ENCODE measurements at places on chromosomes 12 and 14. TPM values are rescaled to one million over a fixed set of nuclear protein-coding genes. Genes with fewer than 3 reads are reported as not detected.

DNA sequence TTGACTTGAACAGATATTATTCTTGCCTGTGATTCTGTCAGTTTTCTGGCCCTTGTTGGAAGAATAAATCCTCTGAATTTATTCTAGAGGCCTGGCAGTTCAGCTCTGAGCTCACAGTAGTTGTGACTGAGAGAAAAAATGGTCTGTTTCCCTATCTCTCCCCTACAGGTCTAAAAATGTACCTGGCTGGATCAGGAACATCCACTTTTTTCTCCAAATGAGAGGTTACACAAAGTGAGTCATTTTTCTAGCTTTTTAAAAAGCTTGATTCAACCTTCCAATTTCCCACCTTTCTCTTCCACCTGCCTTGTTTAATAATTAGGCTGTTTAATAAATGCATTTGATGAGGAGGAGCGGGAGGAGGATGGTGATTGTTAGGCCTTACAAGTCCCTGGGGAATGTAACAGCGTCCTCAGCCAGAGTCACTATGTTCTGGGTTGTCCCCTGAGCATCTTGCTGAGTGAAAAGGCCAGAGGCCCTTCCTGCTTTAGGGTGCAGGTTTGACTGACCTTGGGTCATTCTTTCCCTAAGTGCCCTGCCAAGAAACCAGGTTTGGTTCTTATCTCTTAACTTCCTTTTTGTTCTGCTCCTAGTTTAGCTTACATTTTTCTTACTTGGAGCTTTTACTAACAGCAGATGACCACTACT, 91.7 kb upstream of the FUT8 start:
- DNase-seq: no peak

GRCh38 chr12:53623548-53624385, 2.4 kb downstream of the ATF7 start:
- DNase-seq: peak; percentile 83

DNA sequence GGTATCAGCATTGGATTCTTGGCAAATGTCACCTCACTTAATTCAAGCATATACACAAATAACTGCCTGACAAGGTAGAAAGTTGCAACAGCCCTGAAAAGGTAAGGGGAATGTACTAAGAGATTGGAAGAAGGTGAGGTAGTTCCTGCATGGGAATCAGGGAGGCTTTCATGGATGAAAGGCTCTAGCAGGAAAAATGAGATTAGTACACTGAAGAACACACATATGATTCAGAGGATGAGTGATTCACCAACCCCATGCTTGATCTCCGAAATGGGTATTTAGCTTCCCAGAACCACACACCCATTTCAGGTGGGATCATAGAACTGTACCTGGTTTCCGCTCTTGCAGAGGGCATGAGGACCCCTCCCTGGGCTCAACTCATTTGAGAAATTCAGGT, 65.8 kb downstream of the PAH start:
- DNase-seq: no peak

DNA sequence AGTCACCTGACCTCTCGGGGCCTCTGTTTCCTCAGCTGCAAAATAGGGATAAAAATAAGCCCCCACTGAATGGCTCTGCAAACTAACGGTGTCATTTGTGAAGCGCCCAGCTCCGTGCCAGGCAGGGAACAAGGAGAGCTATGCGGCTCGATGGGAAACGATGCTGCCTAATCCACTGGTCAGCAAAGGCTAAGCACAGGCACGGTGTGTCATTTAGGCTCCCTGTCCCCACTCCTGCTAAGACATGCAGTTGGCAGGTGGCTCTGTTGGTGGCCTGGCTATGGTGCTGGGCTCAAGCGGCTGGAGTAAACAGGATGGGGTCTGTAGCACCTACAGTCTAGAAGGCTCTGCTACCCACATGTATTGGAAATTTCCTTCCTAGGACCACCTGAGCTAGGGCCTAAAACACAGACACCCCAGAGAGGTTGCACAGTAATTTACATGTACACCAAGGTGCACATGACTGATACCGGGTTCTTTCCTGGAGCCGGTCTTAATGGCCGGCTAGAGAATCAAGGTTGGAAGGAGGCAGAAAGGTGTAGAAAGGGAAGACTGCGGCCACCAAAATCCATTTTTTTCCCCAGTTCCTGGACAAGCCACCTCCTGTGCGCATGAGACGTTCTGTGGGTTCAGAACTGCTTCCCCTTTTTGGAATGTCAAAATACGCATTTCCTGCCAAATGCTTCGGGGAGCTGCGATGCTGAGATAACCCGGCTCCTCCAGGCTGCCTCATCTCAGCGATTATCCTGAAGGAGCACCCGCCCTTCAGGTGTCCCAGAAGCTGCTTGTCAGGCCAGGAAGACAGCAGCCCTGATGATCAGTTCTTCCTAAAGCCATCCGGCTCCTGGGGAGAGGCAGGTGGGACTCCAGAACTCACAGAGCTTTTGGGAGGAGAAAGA, 1.0 kb downstream of the CACNA2D4 start:
- peak; percentile 49 for DNase-seq

GRCh38 chr12:91877022-91877421, 268.6 kb downstream of the BTG1 start:
- no peak for DNase-seq

GRCh38 chr14:68634874-68635595, 157.8 kb downstream of the ZFP36L1 start:
- no peak for DNase-seq

DNA sequence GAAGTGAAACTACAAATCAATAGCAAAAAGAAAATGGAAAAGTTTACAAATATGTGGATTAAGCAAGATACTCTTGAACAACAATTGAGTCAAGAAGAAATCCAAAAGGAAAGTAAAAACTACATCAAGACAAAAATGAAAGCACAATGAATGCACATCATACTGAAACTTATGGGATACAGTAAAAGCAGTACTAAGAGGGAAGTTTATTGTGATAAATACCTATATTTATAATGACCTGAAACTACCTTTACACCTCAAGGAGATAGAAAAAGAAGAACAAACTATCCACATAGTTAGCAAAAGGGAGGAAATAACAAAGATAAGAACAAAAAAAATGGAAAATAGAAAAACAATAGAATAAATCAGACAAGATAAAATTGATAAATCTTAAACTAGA, 375.0 kb downstream of the TRHDE start:
- DNase-seq: no peak

- DNase-seq: no peak
Observed at GRCh38 chr14:64692189-64692985, 11.8 kb upstream of the PLEKHG3 start.

DNA sequence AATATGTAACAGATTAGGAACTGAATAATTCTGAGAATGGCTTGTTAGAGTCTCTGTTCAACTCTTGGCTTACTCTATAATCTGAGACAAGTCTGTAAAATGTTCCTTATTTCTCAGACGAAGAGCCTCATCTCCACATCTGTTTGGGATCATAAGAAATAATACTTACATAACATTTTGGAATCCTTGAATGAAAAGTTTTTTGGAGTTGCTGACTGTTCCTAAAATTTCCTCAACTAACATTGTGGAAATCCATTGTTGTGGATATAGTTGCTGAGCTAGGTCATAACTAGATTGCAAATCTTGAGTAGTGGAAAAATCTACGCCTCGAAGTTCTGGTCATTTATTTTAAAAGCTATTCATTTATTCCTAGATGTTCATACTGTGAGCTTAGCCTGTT, 402.9 kb downstream of the ZFP36L1 start:
- no peak for DNase-seq

DNA sequence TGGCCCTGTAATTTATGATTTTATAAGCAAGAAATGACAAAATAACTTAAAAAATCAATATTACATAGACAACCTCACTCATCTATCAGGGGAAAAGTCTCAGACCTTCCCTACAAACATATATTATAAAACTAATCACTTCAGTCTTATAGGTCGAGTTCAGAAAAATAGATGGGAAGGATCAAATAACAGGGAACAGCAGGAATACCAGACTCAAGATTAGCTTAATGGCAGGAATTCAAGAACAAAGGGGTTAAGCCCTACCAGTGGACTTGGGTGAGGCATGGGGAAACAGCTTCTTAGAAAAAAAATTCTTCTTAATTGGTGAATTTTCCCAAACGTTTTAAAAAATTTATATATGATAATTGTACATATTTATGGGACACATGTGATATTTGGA, 51.6 kb upstream of the CRY1 start:
- DNase-seq: no peak

DNA sequence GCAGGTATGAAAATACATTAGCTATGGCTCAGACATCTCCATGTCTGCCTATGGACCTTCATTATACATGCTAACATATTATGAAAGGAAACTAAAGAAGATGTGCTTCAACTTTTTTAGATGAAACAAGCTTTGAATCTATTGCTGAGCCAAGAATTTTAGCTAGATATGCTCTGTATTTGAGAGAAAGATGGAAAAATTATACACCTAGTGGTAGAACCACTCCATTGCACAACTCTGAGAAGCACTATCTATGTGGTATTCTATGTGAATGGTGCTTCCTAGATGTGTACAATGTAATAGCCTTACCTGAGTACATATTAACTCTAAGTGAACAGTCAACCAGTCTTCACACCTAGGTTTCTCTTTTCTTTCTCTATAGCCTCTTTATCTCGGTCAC, 17.3 kb downstream of the EPYC start:
- no peak for DNase-seq

- no peak for DNase-seq
Observed at GRCh38 chr14:63277591-63278183, 41.0 kb downstream of the GPHB5 start.

The CDCA3 gene
- total RNA-seq: 5.0 TPM

The IFI27 gene
- 87.8 TPM for total RNA-seq

The IRF2BPL gene
- 19.4 TPM for total RNA-seq

The SYCP3 gene
- 0.88 TPM for total RNA-seq

The HPD gene
- total RNA-seq: under 0.01 TPM

The CABP1 gene
- not detected for total RNA-seq
